DMS53 (cell line): ENCODE measurements at places on chromosomes 5 and 9.

DNA sequence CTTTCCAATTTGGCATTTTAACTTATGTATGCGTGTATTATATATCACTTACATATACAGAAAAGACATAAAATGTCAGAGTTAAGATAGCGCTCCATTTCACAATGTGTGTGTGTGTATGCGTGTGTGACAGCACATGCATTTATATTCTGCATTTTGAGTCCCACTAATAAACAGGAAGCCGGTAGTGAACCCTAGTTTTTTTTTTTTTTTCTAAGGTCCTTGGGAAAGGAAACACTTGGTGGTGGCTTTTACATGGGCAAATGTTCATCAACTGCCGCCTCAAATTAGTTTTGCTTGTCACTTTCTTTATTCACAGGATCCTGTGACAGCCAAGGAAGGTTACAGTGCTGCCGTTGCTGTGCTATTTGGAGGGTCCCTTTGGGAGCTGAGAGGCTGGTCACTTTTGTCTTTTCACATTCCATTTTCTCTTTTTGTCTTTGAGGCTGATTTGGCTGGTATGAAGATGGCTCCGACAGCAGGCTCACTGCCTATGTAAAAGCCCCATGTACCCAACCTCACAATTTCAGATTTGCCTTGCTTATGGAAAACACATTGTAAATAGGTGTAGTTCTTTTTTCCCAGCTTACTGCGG is 298.9 kb downstream of the CSNK1G3 start:
- no peak for DNase-seq

GRCh38 chr9:121213136-121213806 is 11.6 kb upstream of the RAB14 start:
- DNase-seq = peak; percentile 95

- DNase-seq = peak; percentile 5
Observed at GRCh38 chr5:110377943-110378342, 348.5 kb downstream of the TMEM232 start.

DNA sequence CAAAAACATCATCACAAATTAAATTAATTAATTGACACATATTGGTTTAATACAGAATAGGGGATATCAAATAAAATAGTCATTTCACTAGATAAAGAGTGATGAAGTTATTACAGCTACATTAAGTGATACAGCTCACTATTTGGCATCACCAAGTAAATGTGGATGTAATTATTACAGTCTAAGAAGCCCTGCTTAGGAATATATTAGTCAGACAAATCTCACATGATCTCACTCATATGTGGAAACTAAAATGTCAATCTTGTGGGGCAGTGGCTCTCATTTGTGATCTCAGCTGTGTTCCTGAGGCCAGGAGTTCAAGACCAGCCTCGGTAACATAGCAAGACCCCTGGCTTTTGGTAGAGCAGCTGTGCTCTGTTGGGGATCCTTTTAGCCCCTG is 233.4 kb upstream of the RGMB start:
- no peak for DNase-seq

DNA sequence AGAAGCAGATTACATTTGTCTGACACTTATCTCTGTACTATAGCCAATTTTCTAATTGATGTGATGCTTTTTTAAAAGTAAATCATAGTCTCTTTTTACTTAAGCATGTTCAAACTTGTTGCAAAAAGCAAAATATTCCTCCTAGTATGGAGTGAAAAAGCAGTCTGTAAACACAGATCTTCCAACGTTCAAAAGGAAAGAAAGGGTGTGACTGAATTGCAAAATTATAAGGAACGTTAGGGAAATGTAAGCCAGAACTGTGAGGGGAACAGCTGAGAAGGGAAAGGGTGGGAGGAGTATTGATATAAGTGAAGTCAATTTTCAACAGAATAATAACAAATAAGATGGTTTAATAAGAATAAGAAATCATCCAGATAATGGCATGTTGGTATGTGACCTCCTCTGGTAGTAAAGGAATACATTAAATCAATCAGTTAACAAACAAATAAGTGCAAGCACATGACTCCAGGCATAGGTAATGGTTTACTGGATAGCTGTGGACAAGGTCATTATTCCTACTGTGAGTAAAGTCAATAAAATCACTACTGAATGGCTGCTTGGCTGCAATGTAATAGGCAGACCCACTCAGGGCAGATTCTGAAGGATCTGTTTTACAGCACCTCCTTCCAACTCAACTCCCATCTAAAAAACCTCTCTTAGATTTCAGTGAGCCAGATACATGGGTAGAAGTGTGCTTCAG is 239.1 kb upstream of the NMUR2 start:
- DNase-seq = no peak

DNA sequence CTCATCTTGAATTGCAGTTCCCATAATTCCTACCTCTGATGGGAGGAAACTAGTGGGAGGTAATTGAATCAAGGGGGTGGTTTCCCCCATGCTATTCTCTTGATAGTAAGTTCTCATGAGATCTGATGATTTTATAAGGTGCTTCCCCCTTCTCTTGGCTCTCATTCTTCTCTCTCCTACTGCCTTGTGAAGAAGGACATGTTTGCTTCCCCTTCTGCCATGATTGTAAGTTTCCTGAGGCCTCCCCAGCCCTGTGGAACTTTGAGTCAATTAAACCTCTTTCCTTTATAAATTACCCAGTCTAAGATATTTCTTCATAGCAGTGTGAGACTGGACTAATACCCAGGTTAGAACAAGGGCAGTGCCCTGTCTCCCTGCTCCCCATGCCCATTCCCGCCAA is 7.5 kb upstream of the TRIO start:
- DNase-seq = no peak

DNA sequence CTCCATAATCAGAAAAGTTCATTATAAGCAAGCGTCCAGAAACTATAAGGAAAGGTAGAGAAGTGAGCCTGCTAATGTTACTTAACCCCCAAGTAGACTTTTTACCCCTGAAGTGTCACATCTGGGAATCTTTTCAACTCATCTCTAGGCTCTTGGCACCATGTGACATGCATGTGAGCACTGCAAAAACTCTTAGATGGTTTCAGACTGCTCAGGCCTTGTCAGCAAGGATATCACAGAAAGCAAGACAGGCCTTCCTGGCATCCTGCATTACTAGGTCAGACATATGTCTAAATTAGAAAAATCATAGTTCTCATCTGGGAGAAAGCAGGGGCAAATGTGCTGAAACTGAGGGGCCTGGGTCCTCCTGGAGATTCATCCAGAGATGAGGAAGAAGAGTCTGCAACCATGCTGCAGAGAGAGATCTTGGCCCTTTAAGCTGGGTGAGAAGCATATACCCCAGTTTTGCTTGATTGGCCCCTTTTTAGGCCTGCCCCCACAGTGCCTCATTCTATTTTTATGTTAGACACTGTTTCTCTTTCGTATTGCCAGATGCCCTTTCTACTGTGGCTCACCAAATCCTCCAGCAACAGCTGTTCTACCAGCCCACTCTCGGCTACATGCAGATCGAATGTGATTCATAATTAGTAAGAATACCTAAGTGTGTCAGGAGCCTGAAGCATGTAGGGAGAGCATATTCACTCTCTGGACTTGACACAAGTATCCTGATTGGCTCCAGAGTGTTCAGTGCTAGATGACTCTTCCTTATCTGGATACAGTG is 19.0 kb downstream of the TMEM8B start:
- no peak for DNase-seq

DNA sequence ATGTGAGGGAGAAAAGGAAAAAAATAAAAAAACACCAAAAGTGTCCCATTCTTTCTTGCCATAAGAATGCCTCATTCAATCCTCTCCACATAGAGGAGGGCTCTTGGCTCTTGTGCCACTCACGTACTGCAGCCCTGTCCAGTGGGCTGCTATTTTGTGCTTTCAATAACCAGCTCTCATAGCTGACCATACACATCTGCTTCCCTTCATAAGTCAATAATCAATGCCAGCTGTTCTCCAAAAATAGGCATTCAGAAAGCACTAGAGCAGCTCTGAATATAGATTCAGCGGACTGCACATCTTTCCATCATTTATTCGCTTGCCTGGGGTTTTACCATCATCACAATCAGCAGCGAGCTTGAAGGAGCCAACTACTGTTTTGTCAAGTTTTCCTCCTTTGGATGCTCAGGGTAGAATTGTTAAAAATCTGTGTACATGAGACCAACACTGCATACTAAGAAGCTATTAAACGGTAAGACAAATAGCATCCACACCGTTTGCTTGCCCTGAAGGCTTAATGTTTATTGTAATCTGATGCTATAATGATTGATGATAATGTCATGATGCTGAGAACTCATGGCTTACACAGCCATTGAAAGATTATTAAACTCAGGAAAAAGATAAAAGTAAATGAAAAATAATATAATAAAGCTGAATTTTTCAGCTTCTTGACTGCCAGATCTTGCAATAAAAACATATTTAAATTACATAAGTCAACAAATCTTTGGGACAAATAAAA is 80.0 kb downstream of the OXCT1 start:
- DNase-seq = no peak

DNA sequence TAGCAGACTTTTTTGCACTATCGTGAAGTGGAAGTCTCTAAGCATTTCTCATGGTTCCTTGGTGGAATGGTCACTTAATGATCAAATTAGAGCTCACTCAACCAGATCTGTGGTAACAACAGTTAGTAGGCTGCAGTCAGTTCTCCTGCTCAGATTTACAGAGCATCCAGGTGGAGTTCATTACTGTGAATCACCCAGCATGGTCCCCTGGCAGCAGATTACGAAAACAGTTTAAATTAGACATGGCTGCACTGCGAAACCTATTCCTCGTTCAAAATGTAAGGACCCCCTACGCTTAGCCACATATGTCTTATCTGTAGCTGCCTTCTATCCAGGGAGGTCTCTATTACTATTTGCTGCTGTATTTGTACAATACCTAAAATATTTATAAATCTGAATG is 823.6 kb upstream of the ARRDC3 start:
- DNase-seq = no peak

- no peak for DNase-seq
Observed at GRCh38 chr9:32463500-32464293, 62.3 kb downstream of the RIGI start.

DNA sequence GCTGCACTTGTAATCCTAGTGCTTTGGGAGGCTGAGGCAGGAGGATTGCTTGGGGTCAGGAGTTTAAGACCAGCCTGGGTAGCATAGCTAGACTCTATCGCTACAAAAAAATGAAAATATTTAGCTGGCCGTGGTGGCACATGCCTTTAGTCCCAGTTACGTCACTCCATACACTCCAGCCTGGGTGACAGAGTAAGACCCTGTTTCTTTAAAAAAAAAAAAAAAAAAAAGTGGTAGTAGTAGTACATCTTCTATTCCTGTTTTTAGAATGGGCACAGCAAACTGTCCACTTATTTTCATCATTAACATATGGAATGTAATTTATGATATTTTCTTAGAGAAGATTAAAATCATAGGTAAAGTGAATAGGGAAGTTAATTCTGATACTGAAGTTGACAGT is 48.2 kb downstream of the TRIO start:
- no peak for DNase-seq

- DNase-seq = no peak
Observed at GRCh38 chr5:130251931-130252330, 347.7 kb downstream of the CHSY3 start.

GRCh38 chr5:179167871-179168451 is 107.8 kb downstream of the ZNF354C start:
- no peak for DNase-seq

- no peak for DNase-seq
Observed at GRCh38 chr5:2187687-2188086, 305.0 kb upstream of the IRX4 start.

DNA sequence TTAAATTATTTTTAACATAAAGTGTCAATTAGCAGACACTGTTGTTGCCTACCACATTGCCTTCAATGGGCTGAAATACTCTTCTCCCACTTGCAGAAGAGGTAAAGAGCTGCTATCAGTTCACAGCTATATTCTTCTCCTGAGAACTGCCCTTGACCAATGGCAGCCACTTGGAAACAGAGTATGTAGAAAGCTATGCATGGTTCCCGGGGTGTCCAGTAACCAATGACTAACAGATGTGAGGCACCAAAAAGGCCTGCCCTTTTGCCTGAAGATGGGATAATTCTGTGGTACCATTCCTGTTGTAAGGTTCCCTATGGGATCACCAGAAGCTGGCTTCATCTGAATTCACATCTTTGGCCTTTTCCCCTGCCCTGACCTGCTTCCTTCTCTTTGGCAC is 181.4 kb upstream of the MAP3K1 start:
- DNase-seq = no peak

GRCh38 chr5:78611126-78611605 is 37.4 kb downstream of the LHFPL2 start:
- no peak for DNase-seq

DNA sequence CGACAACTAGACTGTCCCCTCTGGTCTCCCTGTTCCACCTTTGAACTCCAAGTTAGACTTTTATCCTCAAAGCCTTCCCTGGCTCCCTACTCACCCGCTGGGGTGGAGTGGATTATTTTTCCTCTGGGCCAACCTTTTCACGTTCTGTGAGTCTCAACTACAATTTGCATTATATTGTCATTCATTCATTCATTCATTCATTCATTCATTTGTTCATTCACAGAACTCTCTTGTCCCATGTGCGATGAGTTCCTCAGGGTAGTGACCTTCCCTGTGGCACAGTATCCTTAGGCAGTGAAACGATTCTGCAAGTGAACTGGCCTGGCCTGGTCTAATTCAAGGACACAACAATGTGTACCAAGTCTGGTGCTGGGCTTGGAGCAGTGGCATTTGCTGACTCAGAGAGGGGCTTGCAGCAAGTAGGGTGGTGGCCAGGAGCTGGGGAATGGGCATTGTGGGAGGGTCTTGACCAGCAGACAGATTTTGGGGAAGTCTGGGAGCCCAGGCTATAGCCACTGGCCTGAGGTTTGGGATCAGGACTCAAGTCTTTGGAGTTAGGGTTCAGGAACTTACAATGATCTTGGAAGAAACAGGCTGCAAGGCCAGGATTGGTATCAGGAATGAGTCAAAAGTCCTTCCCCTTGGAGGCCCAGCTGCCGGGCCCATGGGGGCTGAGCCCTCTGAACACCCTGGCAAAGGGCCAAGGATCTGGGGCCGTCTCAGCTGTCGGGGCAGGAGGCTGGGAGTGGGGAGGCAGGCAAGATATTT is 37.2 kb upstream of the COL15A1 start:
- no peak for DNase-seq

- DNase-seq = peak; percentile 77
Observed at GRCh38 chr9:126421567-126422428, 95.2 kb downstream of the MVB12B start.

GRCh38 chr5:34913072-34913471 is 2.2 kb downstream of the RAD1 start:
- DNase-seq = no peak

GRCh38 chr9:104774831-104775573 is 11.1 kb downstream of the NIPSNAP3B start:
- no peak for DNase-seq
